ENCODE measurements at places on chromosomes 12 and 14.

DNA sequence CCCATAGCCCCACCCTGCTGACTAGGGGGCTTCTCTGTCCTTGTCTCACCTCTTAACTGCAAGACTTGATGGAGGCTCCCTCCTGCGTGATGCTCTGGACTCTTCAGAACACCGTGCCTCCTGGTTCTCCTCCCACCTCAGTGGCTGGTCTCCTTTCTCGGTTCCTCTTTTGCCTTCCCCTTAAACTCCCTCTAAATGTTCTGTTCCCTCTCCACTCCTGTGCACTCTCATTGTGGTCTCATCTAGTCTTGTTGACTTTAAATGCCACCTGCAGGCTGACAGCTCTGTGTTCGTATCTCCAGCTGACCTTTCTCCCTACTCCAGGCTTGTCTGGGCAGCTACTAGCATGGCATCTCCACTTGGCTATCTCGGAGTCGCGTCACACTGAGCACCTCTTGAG, 28.3 kb downstream of the DYNC1H1 start:
- no peak for DNase-seq

GRCh38 chr14:82138431-82138830, 604.8 kb upstream of the SEL1L start:
- DNase-seq: no peak

GRCh38 chr14:64303471-64303917, 9.3 kb upstream of the ESR2 start:
- DNase-seq: no peak

DNA sequence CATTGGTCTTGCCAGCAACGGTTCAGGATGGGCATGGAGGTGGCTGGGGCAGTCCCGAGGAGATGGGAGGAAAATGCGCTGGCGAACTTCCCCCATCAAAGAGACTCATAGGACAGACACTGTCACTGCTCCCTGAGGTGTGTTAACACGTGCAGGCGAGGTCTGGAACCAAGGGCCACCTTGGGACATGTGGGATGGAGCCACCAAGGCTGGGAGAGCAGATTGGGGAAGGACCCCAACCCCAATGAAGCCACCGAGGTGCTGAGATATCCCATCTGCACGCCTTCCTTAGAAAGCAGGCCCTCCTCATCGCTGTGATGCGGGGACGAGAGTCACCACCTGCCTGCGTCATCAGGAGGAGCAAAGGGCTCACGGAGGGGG, 16.9 kb upstream of the BEGAIN start:
- no peak for DNase-seq

- no peak for DNase-seq
These were observed 1352.9 kb downstream of the TMEM121 start for GRCh38 chr14:106879241-106879640.

- DNase-seq: no peak
These were observed 248.8 kb downstream of the APAF1 start for GRCh38 chr12:98893675-98894411.

DNA sequence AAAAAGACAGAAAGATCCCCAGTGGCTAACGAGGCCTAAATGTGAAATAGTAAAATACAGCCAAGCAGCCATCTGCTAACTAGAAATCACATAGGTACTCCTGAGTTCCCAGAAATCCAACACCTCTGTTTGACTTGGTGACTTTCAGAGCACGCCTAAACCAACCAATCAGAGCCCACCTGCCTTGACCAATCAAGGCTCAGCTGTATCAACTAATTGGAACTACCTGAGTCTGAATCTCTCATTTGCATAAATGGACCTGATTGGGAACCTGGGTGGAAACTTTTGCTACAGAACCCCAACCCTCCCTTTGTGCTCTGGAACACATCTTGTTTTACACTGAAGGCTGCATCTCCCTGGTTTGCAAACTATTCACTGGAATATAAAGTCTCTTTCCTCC, 5.1 kb upstream of the TCL1B start:
- no peak for DNase-seq

DNA sequence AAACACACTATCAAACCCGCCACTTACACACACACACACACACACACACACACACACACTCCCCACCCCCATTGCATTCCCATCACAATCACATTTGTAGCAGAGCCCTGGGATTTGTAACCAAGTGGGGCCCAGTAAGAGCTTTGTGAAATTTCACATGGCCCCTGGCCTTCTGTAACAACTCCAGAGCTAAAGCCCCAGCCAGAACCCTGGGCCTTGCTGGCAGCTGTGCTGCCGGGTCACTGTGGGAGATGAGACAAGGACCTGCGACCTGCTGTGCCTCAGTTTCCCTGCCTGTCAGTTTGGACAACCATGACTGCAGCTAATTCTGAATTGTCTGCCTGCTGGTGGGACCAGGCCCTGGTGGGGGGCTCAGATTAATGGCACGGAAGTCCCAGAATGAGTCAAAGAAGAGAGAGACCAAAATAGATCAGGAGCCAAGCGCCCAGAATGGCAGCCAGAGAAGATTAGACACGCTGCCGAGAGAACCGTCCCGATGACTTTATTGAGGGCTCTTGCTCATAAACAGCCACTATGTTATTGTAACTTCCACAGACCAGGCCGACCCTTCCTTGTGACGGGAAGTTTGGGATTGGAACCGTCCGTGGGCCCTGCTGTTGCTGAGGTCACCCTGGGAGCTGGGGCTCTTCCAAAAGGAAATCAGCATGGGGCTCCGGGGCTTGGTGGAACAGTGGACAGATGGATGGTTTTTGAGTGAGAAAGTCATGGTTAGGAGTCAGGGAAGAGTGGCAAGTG, 123.1 kb downstream of the ZFP36L1 start:
- DNase-seq: no peak

DNA sequence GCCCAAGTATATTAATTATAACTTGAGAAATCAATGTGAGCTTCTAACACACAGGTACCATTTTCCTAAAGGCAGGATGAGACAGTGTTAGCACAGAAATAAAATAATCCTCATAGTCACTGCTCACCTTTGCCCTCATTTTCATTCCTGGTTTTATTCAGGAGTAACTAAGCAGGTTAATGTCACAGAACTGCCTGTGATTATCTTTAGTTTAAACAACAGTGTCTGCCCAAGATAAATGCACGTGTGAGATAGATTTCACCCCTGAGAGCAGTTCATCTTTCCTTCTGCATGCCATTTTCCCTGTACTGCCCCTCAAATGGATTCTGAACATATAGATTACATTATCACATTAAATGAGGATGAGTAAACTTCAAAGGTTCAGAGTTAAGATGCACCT, 250.7 kb downstream of the RMST start:
- DNase-seq: no peak

GRCh38 chr12:109289551-109289950, 19.5 kb downstream of the FOXN4 start:
- no peak for DNase-seq

All from iPS DF 6.9 (cell line).